Activated CD8-positive, alpha-beta memory T cell treated with anti-CD3 and anti-CD28 coated beads for 1 hour (primary cell): ENCODE measurements at places on chromosomes 4 and X.

DNA sequence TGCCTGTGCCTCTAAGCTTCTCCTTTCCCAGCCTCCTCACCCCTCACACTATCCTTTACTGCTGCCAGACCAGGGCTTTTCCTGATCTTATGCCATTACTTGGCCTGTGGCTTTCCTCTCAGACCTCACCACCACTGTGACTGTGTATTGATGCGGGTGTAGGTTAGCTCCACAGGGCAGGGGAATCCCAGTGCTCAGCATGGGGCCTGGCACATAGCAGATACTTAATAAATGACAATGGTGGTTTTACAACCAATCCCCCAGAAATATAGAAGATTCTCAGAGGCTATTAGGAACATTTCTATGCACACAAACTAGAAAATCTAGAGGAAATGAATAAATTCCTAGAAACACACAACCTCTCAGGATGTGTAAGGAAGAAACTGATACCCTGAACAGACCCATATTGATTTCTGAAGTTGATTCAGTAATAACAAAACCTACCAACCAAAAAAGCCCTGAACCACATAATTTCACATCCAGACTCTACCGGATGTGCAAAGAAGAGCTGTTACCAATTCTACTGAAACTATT is 129.6 kb upstream of the QRFPR start:
- no peak for DNase-seq

DNA sequence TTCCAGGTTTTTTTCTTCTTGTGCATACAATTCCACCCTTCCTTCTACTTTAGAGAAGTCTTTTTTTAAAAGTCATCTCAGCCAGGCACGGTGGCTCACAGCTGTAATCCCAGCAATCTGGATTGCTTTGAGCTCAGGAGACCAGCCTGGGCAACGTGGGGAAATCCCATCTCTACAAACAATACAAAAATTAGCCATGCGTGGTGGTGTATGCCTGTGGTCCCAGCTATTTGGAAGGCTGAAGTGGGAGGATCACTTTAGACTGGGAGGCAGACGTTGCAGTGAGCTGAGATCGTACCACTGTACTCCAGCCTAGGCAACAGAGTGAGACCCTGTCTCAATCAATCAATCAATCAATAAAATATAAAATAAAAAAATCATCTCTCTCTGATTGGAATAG is 14.8 kb downstream of the ELOVL6 start:
- no peak for DNase-seq

- DNase-seq = no peak
Observed at GRCh38 chr4:123749383-123749782, 352.8 kb downstream of the SPRY1 start.

DNA sequence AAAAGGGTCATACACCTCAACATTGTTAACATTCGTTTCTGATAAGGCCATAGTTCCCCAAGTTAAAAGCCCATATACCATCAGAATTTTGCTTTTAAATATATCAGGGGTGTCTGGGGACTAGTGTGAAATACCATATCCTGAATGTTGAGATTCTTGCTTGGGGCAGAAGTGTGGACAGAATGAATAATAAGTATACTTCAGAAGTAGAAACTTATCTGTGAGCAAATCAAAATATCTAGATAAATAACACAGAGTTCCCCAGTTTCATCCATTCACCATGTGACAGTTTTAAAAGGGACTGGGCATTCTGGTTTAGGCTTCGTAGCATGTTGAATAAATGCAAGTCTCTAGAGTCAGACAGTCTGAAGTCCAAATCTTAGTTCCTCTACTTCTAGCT is 110.5 kb downstream of the CHRNA9 start:
- no peak for DNase-seq

- DNase-seq = no peak
Observed at GRCh38 chrX:40100537-40101429, 3.0 kb upstream of the BCOR start.

GRCh38 chr4:176044589-176044951 is 21.1 kb upstream of the WDR17 start:
- no peak for DNase-seq

DNA sequence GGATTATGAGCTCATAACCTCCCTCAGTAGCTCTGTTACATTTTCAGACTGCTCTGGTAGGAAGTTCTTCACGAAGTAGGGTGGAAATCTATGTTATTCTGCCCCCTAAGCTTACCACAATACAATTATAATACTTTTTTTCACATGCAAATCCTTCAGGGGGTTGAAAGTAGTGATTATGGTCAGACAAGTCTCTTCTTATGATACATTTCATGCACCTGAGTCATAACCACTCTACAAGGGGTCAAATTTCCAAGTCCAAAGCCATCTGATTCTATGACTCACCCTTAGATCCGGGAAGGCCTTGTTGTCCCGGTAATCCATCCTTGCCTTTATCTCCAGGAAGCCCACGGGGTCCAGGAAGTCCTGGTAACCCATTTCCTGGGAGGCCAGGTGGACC is 95.2 kb downstream of the ATG4A start:
- DNase-seq = no peak

- DNase-seq = no peak
Observed at GRCh38 chrX:10043386-10043785, 76.2 kb downstream of the CLDN34 start.

- DNase-seq = peak; percentile 54
Observed at GRCh38 chr4:139099366-139099982, 77.5 kb downstream of the ELF2 start.

DNA sequence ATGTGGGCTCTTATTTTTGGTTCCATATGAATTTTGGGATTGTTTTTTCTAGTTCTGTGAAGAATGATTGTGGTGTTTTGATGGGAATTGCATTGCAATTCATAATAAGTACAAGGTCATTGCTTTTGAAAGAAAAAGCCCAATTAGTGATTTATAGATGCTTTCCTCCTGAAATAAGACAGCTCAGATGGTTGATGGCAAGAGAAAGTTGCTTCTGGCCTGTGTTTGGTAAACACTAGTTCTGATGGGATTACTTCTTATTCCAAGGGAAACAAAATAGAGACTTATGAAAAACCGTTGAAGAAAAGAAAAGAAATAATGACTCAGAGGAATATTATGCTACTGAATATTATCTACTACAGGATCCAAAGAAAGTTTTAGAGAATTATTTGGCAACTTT is 144.9 kb downstream of the SPANXA1 start:
- DNase-seq = no peak
